ENCODE measurements at places on chromosomes 5 and 9. TPM values are rescaled to one million over a fixed set of nuclear protein-coding genes. Genes with fewer than 3 reads are reported as not detected.

SAXO1 gene
- total RNA-seq: 0.10 TPM

TOMM5 gene
- total RNA-seq: 81.3 TPM

GRCh38 chr9:34498553-34498952, 24.2 kb downstream of the ENHO start:
- no peak for DNase-seq

DNA sequence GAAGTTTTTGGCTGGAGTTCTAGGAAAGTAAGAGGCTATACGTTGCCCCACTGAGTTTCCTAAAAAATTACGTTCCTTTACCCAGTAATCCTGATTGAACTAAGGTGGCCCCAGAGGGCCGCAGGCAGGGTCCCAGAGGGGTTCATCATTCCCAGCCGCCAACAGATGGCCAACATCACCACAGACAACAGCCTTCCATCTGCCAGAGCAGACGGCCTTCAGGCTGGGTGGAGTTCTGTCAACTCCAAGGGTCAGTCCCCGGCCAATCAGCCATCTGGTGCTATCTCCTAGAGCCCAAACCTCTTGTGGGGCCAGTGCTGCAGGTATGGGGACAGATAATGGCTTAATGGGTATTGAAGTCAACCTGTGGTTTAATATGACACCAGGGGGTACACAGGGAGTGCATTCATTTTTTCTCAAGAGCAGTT, 30.4 kb downstream of the TBC1D2 start:
- no peak for DNase-seq

MSH3 gene
- 19.3 TPM for total RNA-seq

GABRG2 gene
- not detected for total RNA-seq

ZNF658 gene
- total RNA-seq: 9.6 TPM

DNA sequence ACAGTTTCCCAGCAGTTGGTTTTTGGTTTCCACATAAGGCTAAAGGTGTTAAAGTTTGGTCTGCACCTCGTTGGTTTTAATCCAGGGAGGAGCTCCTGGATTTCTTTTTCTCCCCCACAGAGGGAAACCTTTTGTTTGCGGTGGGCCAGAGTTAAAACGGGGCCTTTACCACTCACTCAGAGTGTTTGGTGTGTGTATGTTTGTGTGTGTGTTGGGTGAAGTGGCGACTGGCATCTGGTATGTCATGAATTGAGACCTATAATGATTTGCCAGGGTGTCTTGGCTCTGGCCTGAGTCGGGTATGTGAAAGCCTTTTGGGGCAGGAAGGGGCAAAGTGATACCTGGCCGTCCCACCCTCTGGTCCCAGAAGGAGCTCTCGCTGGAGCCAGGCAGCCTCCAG, 30.9 kb downstream of the FAXDC2 start:
- DNase-seq: no peak

DNA sequence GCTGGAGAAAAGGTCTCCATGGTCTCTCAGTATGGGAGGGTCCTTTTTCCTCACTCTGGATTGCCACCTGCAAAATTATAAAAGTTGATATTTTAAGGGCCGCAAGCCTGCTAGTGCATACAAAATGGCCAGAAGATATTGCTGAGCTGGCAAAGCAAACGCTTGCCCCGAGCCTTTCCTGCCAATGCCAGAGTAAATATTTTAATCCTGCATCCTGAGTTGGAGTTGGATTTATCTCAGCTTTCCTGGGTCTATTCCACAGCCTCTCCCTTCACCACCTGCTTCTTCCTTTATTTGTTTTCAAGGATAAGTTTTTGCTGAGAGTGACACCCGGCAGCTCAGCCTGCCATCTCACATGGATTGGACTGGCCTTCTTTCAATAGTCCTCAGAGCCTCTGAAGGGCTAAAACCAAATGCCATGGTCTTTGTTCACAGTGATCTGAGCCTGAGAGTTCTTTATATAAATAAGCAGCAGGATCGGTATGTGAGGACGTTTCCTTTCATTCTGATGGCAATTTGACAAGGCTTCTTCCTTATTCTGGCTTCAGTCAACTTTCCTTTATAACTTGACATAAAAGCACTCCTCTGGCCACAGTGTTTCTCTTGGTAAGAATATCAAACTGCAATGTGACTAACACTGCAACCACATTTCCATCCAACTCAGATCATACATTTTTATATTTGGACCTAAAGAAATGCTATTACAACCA, 170.1 kb downstream of the ADAMTS12 start:
- DNase-seq: no peak

DNA sequence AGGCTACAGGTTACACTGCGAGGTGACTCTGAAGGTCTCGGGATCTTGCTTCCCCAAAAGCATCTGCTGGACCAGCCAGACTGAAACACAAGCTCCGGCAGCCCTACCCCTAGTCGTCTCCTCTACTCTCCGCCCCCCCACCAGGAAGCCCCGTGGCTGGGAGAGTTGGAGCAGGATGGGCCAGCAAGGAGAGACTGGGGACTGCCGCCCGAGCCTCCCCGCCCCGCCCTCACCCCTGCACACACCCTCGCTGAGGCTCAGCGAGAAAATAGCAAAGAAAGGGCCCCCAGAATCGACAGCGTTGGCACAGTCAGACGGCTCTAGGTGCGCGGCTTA, 1.3 kb downstream of the TRIM7 start:
- DNase-seq: no peak

DNA sequence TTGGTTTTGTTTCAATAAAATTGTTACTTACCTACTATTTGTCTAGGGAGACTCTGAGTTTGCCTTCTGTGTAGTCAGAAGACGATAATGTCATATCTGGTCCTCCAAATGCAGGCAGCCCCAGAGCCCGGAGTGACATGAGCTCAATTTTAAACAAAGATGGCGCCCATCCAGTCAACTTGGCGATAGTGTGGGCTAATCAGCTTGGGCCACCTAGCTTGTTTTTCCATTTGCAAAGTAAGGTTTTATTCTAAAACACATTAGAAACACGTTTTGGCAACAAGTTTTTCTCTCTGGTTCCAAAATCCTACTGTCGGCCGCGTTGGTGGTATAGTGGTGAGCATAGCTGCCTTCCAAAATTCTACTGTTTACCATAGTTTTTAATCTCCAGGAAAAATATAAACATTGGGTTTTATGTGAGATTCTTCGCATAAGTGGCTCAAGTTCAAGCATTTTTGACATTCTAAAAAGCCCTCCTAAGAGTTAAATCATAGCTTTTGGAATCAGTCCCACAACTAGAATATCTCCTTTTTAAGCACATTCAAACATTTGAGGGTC, 13.2 kb downstream of the TSC1 start:
- DNase-seq: no peak

DNA sequence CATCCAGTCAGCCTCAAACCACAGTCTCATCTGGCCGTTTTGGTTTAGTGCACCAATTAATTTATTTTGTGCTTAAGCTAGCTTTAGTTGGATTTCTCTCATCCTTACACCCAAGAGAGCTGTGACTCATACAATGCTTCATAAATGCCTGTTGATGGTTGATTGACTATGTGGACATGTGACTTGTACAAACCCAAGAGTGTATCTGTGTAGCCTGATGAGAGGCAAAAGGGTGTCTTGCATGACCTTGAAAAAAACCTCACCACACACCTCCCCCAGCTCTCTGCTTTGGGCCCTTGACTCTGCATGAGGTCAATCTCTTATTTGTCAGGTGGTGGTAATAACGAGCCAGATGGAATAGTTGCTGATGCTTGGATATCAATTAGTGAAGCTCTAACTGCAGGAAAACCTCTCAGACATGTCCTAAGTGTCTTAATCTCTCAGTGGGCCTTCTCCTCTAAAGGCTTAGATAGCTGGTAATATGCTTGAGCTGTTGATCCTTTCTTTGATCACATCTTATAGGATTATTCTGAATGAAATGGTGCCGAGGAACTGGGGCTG, 10.6 kb upstream of the GLRA1 start:
- no peak for DNase-seq

FRMD3 gene
- total RNA-seq: 10.1 TPM

SPATA9 gene
- total RNA-seq: 2.3 TPM

DNA sequence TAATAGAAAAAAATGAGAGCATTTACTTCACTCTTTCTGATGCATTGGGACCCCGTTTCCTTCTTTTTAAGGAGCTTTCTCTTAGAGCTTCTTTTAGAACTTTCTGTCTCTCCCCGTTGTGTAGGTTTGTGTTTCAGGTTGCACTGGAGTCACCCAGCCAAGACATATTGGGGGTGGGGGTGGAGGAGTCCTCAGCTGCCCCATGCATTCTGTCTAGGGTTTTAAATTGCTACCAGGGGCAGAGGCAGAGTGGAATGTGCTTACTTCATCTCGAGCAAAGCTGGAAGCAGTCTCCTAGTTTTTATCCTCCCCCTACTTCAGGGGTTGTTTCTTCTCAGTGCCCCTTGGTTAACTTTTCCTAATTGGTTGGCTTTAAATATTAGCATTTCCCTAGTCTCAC, 9.4 kb downstream of the OR2K2 start:
- DNase-seq: no peak

DNA sequence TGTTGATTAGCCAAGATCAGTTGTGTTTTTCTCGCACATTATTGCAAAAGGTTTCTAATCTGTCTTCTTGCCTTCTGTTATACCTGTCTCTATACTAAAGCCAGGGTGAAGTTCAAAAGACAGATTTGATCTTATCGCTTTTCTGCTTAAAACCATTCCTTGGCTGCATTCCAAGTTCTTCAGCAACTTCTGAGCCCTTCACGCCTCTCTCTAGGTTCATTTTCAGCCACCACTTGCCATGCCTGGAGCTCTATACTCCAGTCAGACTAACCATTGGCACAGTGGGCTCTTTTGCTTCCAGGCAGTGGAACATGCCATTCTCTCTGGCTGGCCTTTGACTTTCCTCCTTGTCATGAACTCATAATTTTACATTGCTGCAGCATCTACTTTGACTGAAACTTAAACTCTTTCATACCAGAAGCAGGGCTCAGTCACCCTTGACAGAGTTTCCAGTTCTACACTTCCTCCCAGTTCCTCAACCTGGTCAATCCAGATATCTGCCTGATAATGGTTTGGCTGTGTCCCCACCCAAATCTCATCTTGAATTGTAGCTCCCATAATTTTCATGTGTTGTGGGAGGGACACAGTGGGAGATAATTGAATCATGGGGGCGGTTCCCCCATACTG, 114.4 kb downstream of the SLC12A2 start:
- DNase-seq: no peak

- peak; percentile 9 for DNase-seq
Observed at GRCh38 chr5:42840842-42841567, 29.3 kb upstream of the SELENOP start.

DNA sequence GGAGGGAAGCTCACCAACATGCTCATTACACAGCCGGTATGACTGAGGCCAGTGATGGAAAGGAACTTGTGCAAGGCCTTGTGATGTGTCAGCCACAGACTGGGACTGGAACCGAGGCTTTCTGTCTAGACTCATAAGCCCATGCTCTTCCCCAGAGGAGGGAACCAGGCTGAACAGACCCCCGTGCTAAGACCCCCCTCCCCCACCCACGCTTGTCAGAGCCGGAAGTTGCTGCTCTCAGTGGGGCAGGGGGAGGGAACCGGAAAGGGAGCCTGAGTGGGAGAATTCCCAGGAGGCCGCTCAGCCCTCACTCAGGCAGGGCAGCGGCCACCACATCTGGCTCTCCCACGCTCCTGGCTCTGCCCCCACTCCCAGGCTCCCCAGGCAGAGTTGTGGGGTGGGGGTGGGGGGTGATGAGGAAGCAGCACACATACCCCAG, 4.1 kb upstream of the PDGFRB start:
- DNase-seq: peak; percentile 48

DNA sequence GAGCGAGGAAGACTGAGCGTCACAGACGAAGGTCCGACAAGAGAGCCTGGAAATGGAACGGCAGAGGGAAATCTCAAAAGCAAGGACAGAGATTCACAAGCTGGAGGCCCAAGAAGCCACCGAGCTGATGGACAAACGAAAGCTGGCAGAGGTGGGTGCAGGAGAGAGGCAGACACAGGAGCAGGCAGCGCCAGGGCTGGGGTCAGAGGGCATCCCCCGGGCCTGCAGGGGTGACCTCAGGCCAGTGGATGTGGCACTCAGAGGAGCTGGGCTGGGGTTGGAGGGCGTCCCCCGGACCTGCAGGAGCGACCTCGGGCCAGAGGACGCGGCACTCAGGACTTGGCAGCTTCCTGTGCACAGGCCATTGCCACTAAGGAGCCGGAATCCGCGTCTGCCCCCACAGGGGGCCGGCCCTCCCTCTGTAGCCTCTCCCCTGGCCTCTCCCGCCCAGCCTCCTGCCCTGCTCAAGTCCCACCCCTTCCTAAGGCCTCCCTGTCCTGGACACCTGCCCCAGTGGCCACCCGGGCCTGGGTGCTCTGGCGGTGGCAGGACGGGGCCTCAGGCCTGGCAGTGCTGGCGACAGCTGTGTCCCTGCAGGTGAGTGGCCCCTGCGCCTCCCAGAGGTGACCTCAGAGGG, 40.4 kb downstream of the EXD3 start:
- no peak for DNase-seq

MOB3B gene
- total RNA-seq: 4.5 TPM

DNA sequence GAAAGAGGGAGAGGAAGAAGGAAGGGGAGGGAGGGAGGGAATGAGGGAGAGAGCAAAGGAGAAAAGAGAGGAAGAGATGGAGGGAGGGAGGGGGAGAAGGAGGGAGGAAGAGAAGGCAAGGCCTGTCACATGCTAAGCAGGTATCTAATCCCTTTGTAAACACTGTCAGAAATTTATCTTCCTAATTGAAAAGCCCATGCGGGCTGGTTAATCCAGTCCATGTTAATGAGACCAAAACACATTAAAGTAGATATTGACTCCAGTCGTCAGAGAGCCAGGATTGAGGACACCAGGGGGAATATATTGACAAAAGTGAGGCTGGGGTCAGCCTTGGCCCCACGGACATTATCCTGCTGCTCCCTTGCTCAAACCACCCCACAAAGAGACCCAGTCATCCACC, 37.4 kb upstream of the ALDH1B1 start:
- DNase-seq: no peak

PDE6A gene
- total RNA-seq: not detected

RGS14 gene
- 13.7 TPM for total RNA-seq

DNA sequence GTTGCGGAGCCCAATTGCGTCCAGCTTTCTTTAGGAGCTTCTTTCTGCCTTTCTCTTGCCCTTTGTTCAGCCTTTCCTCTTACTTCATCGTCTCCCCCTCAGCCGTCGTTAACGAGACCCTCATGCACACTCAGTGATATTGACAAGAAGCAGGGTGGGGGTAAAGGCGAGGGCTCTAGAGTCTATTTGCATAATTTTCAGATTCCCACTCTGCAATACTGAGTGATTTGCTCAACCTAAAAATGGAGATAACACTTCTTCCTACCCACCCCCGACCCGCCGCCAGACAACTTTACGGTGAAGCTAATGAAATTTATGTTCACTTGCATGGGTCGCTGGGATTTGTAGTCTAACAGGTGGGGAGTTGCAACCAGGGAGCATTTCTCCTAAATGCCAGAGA, 1.3 kb upstream of the TBC1D2 start:
- DNase-seq: no peak

- peak; percentile 67 for DNase-seq
Observed at GRCh38 chr9:132878695-132879456, at the start of gene SPACA9. SPACA9 (plus strand) TSS chr9:132878898; CDS start chr9:132883948, 5,050 bp downstream.

GRCh38 chr9:92133949-92134604, 18.9 kb upstream of the SPTLC1 start:
- DNase-seq: peak; percentile 37

- no peak for DNase-seq
Observed at GRCh38 chr5:131913603-131914002, 31.9 kb downstream of the MEIKIN start.

Measured in skin of body (tissue), 3 donors.